ENCODE measurements at places on chromosomes 7 and 10.

DNA sequence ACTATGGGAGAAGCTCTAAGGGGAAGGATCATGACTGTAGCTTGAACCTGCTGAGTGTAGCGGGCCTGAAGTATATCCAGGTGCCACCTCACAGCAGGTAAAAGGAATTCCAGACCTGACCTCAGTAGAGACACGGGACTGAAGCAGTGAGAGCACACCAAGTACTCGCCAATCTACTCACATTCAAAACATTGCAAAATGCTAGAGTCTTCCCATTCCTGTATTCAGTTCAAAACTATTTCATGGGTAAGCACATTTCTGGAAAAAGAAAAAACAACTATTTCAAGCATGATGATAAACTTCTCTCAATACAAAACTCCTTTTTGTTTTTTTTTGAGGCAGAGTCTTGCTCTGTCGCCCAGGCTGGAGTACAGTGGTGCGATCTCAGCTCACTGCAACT is 121.9 kb upstream of the AUTS2 start:
- DNase-seq, result peak; percentile 77

DNA sequence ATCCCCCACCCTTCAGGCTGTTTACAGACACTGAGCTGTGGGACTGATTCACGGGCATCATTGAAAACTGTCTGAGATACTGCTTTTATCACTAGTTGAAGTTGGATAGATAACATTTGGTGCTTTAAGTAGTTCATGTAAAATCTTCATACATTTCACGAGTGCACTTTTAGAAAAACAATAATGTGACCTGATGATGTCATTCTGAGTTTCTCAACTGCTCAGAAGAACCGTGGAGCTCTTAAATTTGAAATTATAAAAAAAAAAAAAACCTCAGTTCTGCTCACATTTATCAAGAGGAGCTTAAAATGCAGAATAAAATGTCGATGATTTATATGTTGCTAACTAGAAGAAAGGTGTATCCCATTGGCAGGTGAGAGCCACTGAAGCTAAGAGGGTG is 81.5 kb downstream of the GALNT11 start:
- DNase-seq, result no peak

GRCh38 chr7:106176414-106177299 is 64.5 kb upstream of the SYPL1 start:
- peak; percentile 92 for DNase-seq

DNA sequence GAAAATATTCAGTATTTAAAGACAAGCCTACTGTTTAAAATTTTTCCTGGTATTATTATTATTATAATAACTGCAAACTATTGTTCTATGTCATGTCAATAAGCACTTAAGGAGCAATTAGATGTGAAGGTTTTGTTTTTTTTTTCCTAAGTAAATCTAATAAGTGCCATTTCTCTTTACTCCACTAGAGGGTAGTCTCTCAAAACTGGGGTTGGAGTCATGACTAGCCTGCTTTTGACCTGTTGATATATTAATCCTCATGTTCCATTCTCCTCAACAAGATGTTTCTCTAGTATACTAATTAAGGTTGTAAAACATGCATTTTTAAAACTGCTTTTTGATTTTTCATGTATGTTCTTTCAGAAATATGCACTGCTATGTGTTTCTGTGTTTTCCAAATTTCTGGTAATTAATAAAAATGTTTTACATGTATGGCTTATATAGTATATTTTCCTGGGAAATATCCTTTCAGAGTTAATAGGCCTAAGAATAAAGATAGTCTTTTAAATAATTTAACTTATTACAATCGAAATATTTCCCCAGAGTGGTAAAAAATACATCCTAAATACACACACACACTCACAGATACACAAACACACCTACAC is 1.0 kb upstream of the LRRN3 start:
- DNase-seq, result peak; percentile 80

- no peak for DNase-seq
Observed at GRCh38 chr7:90604383-90604782, 8.3 kb downstream of the CDK14 start.

- peak; percentile 64 for DNase-seq
Observed at GRCh38 chr7:3955751-3956696, 655.0 kb downstream of the SDK1 start.

- DNase-seq, result no peak
Observed at GRCh38 chr10:3835770-3836169, 50.8 kb upstream of the KLF6 start.

DNA sequence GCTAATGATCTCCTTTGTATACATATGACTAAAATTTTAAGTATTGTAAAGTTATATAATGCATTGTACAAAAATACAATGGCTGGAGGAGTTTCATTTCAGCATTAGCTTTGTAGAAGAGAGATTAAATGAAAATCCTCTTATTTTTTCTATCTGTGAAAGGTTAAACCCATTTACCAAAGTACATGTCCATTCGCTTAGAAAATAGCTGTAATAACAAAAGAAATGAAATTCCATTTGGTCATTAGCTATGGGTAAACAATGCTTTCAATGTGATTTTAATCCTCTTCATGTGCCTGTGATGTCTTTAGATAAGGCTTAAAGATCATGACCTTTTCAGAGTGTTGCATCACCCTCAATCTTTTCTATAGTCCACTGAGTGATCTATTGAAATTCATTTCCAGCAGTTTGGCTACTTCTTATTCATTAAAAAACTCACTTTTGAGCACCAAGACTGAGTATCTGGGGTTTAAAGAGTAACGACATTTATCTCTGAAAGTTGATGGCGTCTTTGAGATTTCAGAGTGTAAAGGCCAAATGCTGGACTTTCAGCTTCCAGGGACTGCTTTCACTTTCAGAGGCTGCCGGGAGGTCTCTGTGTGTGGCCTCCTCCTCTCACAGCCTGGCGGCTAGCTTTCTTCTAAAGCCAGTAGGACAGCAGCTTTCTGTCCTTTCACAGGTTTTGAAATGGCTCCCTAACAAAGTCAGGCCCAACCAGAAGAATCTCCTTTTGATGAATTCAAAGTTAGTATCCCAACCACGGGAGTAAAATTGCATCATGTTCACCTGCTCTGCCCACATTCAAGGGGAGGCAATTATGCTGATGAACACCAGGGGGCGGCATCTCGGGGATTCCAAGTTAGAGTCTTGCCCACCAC is 701.4 kb upstream of the COBL start:
- no peak for DNase-seq

DNA sequence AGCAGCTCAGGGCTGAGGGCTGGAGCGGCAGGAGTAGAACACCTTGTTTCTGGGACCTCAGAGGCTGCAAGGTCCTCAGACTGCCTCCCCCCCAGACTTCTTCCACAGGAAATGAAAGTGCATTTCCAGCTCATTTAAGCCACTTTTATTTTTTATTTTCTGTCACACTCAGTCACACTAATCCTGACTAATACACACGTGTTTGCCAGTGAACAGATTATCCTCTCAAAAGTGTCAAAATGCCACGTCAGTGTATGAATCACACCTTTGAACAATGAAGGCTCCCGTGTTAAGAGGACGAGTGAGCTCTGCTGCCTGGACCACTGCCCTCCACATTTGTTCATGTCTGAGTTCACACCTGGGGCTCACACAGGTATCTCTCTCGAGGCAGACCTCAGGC is 488.5 kb downstream of the DNAJB6 start:
- no peak for DNase-seq

GRCh38 chr7:103073989-103074518 is 542 bp downstream of the FBXL13 start:
- DNase-seq, result no peak

- no peak for DNase-seq
Observed at GRCh38 chr7:51706851-51707250, 390.2 kb upstream of the COBL start.

DNA sequence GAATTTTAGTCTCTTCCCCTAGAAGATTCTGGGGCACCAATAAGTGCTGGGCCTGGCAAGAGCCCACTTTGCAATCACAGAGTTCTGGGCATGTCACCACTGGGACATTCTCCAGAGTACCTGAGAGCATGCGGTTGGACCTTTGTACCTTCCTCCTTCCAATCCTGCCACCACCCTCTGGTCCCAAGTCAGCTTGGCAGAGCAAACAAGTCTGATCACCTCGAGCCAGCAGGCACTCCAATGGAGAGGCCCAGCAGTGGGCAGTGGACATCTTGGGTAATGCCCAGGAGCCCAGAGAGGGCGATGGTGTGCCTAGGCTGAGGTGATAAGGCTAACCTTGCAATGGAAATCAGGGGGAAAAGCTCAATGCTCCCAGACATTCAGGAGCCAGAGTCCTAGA is 43.4 kb downstream of the SH3PXD2A start:
- no peak for DNase-seq

GRCh38 chr7:87213811-87214210 is 5.7 kb downstream of the TMEM243 start:
- no peak for DNase-seq

DNA sequence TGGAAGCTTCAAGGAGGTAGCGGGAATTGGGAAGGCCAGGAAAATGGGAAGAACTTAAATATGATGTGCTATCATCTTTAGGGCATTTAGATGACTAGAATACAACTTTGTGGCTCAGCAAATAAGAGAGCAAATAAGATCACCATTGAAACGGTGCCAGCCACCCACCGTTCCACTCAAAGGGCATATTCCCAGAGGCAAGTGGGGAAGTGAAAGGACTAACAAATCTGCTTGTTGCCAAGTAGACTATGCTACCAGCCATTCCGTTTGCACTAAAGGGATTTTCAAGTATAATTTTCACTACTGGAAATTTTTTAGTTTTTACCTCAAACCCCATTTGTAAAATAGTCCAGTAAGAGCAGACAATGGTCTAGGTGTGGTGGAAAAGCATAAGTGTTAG is 4.0 kb upstream of the PPP1R3C start:
- DNase-seq, result no peak

DNA sequence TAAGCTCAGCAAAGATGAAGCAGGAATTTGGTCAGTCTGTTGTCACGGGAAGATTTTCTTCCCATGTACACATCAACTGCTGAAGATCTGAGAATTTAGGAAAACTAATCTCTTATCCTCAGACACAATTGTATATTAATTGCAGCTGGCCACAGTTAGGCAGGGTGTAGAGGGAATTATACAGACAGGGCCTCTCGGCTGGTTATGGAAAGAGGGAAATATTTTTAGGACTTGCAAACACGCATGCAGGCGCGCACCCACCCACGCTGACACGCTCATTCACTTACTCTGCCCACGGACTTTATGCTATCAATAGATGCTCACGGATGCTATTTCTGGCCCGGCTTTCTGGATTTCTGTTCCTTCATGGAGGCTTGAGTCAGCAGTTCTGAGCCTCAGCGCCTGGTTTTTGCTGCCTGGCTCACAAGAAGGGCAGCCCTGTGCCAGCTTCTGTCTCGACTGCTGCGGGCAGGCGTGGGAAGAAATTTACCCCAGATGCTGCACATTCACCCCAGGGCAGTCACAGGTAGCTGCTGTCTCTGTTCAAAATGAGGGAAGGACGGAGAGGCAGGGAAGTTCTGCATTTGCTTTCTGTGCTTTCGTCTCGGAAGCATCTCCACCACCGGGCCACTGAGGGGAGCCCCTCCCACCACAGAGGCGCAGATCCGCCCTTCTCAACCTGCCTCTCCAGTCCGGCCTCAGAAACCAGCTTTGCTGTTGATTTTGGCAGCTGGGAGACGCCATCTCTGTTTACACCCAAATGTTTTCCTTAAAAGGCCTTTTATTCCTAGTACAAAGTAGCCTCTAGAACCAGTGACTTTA is 116.3 kb upstream of the BTBD16 start:
- peak; percentile 85 for DNase-seq

DNA sequence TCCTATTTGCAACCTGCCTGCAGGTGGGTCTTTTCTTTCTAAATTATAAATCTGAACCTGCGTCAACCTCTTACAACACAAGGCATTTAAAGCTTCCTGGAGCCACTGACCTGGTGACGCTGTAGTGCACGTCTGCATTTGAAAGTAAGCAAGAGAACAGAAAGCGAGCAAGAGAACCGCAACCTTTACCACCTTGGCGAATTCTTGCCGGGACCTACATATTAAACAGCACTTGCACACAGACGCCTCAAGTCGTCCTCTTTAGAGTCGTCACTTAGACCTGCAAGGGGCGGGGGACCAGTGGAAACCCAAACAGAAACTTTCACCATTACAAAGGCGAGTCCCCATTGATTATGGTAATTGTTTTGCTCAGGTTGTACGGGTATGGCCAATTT is 9.5 kb downstream of the GLI3 start:
- no peak for DNase-seq

DNA sequence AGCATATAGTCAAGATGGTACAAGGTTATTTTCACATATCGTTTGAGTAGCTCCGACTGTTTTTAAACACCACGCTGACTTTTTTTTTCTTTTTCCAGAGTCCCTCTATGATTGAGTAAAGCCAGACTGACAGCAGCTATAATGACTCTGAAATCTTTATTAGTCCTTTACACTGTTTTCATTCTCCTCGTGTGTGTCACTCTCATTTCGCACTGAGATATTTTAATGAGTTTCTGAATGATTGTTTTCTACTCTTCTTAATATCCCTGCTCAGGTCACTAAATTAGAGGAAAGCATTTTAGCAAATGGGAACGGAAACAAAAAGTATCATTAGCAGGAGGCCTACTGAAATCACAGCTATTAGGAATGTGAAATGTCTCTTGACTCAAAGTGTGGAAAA is 162.3 kb upstream of the MTPN start:
- DNase-seq, result no peak

- no peak for DNase-seq
Observed at GRCh38 chr10:119183664-119184412, 5.2 kb upstream of the PRDX3 start.

- DNase-seq, result no peak
Observed at GRCh38 chr10:116053910-116054309, 219.1 kb downstream of the GFRA1 start.

- no peak for DNase-seq
Observed at GRCh38 chr10:1548596-1548995, 188.7 kb downstream of the ADARB2 start.

GRCh38 chr7:135936497-135937217 is 40.5 kb downstream of the MTPN start:
- DNase-seq, result peak; percentile 14
